HepG2 (cell line): ENCODE measurements at places on chromosomes 5 and 9. TPM values are rescaled to one million over a fixed set of nuclear protein-coding genes. Genes with fewer than 3 reads are reported as not detected.

Gene C9
- not detected in 2 replicates for total RNA-seq

Gene OR1J2
- total RNA-seq: not detected in 2 replicates

Gene PCDHB16
- total RNA-seq: 0.41 and 0.60 TPM in 2 replicates

Gene CCDC192
- not detected in 2 replicates for total RNA-seq

Gene ALDOB
- 0.97 and 1.1 TPM in 2 replicates for total RNA-seq

Gene KLF9
- total RNA-seq: 5.7 and 7.2 TPM in 2 replicates

Gene PCDHA4
- total RNA-seq: not detected in 2 replicates

Gene ZNF483
- 9.5 and 15.7 TPM in 2 replicates for total RNA-seq

Gene TCOF1
- total RNA-seq: 41.6 and 44.5 TPM in 2 replicates

Gene DNM1
- total RNA-seq: 0.13 and 0.15 TPM in 2 replicates

Gene HRH2
- not detected in 2 replicates for total RNA-seq

Gene MLANA
- 0.11 and 0.72 TPM in 2 replicates for total RNA-seq
